Jurkat, Clone E6-1 (cell line): ENCODE measurements at places on chromosomes 2 and 18.

- no peak for DNase-seq
These were observed 44.6 kb downstream of the IRS1 start for GRCh38 chr2:226754821-226755604.

- DNase-seq: no peak
These were observed 15.6 kb downstream of the ODC1 start for GRCh38 chr2:10432311-10433181.

DNA sequence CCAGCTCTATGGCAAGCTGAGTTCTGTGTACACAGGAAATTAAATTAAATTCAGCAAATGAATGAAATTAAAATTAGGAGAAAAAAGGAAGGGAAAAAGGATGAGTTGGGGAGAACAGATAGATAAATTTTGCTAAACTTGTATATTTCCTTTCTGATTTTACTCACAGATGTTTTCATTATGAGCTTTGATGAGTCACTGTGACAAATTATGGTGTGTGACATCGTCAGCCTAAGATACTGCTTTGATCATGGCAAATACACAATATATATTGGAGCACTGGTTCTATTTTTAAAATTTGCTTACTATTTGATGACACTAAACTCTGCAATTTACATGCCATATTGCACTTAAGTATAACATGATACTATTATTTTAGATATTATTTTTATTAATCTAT, 464.6 kb upstream of the SPHKAP start:
- DNase-seq: no peak

DNA sequence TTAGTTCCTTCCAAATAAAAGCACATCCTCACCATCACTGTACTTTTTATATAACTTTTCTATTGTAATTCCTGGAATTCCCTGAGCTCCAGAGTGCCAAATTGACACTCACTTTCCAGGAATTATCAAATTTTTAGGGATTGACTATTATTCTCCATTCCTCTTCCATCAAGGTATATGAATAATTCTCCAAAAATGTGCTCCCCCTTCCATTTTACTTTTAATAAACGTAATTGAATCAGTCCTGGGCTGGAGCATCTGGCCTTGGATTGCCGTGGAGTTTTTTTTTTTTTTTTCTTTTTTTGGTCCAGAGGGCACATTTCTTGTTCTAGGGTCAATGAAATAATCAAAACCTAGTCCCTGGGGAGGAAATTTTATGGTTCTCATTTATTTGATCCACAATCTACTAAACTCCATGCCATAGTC, 304.3 kb downstream of the CDCA7 start:
- no peak for DNase-seq

DNA sequence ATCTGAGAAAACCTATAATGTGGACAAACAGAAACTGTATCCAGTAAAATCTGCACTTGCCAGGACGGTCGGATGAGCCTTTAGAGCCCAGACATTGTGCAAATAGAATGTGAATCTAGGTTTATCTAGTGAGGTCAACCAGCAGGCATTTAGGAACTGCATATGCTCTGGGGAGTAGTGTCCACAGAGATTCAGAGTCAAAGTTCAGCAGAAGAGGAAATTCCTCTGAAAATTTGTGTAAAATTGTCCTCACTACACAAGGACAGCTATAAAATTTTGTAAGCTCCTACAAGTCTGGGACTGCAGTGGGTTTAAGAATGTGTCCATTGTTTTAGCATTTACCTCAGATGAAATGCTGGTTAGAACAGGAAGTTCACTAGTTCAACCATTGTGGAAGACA, 9.8 kb upstream of the NDUFV2 start:
- no peak for DNase-seq

- peak; percentile 8 for DNase-seq
These were observed 118.1 kb upstream of the FN1 start for GRCh38 chr2:215553946-215554345.

GRCh38 chr2:74703373-74703772, 49.3 kb downstream of the SEMA4F start:
- no peak for DNase-seq
